Stimulated activated CD8-positive, alpha-beta memory T cell treated with anti-CD3 and anti-CD28 coated beads, Interleukin-7, amount 100 ng/mL, for 24 hours (primary cell): ENCODE measurements at places on chromosomes 1 and 21.

DNA sequence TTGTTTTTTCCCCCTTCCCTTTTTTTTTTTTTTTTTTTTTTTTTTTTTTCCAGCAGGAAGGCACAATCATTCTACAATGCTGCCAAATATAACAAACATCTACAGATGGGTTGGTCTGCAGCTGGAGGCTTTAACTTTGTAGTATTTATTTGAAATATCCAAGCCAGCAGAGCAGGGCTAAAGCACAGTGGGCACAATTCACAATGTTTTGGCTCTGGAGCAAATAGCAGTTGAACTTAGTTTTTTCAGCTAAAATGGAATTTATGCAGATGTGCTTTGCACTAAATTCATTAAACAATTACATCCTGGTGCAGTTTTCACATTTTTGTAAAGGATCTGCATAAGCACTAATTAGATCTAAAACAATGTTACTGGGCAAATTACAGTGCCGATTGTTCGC, 39.8 kb upstream of the ZBTB18 start:
- DNase-seq: no peak

- no peak for DNase-seq
These were observed 105.0 kb downstream of the SIM2 start for GRCh38 chr21:36803816-36804439.

GRCh38 chr1:162605225-162605927, 26.9 kb upstream of the DDR2 start:
- DNase-seq: no peak

DNA sequence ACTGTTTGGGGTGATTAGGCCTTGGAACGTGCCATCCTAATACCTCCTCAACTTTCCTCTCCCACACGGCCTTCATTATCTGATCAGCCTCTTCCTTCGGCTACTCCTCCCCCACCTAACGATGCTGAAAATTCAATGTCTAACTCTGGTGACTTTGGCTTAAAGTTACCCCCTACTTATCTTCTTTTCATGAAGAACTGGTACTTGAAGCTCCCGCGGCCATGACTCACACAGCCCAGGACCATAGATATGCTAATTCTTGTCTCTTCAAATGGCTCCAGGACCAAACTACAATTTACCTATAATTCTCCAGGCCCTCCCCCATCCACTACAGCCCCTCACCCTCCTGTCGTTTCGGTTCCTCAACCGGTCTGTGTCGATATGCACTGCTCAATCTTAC, 15.7 kb upstream of the AZIN2 start:
- DNase-seq: no peak
